Stimulated activated CD8-positive, alpha-beta memory T cell treated with anti-CD3 and anti-CD28 coated beads, Interleukin-15, amount 100 ng/mL, for 4 hours (primary cell): ENCODE measurements at places on chromosomes 16 and 17.

GRCh38 chr16:26161461-26162180 lies 469.9 kb downstream of the HS3ST4 start:
- no peak for DNase-seq

GRCh38 chr17:58265271-58265670 lies 15.5 kb downstream of the MPO start:
- no peak for DNase-seq

- no peak for DNase-seq
These were observed 5.6 kb upstream of the CCL2 start for GRCh38 chr17:34249478-34249877.

DNA sequence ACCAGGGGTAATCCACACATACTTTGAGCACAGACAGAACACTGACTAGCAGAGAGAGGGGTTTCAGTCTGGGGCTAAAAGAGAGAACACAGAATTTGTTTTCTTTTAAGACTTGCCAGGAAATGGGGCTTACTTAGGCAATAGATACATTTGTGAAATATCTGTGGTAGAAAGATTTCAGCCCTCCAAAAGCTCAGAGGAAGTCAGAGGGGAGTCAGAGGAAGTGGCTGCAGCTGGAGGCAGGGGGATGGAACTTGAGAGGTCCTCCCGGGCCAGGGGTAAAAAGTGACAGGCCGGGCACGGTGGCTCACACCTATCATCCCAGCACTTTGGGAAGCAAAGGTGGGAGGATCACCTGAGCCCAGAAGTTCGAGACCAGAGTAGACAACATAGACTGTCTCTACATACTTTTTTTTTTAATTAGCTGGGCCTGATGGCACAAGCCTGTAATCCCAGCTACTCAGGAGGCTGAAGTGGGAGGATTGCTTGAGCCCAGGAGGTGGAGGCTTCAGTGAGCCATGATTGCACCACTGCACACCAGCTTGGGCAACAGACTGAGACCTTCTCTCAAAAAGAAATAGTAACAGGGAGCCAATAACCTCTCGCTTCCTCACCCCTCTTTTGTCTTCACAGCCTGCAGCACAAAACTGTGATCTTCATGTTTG lies 49.9 kb downstream of the NLRC5 start:
- no peak for DNase-seq

DNA sequence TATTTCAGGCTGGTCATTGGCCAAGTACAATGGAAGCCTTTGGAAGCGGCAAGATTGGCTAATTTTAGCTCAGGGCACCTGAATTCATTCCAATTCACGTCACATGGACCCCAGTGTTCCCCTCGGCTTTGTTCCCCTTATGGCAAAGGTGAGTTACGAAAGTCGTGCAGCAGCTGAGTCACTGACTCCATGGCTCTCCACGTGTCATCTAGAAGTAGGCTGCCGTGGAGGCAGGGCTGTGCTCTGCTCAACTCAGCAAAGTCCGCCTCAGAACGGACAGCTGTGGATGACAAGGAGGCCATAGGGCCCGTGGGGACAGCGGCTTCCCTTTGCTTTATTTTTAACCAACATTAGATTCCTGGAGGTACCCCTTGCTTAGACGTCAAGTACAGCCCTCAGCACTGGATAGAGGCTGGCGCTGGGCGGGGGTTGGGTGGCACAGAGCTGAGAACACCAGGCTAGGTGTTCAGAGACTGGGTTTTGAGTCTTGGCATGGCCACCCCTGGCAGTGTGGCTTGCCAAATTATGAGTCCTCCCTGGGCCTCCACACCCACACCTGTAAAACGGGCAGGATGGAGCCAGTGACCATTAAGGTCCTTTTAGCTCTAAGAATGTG lies 23.6 kb downstream of the ADAD2 start:
- no peak for DNase-seq

- DNase-seq, result peak; percentile 82
These were observed at the start of gene TSR1 for GRCh38 chr17:2336215-2336851. TSS of gene TSR1 (minus strand) at chr17:2336457. CDS start at chr17:2336427, 30 bp downstream.

- DNase-seq, result no peak
These were observed 1.0 kb downstream of the TACO1 start for GRCh38 chr17:63601439-63602371.

GRCh38 chr16:89268987-89269735 lies 51.7 kb downstream of the ZNF778 start:
- DNase-seq, result no peak

GRCh38 chr16:11913425-11914079 lies 2.2 kb downstream of the GSPT1 start:
- DNase-seq, result peak; percentile 5

- no peak for DNase-seq
These were observed 821 bp upstream of the GFAP start for GRCh38 chr17:44915862-44916780.

DNA sequence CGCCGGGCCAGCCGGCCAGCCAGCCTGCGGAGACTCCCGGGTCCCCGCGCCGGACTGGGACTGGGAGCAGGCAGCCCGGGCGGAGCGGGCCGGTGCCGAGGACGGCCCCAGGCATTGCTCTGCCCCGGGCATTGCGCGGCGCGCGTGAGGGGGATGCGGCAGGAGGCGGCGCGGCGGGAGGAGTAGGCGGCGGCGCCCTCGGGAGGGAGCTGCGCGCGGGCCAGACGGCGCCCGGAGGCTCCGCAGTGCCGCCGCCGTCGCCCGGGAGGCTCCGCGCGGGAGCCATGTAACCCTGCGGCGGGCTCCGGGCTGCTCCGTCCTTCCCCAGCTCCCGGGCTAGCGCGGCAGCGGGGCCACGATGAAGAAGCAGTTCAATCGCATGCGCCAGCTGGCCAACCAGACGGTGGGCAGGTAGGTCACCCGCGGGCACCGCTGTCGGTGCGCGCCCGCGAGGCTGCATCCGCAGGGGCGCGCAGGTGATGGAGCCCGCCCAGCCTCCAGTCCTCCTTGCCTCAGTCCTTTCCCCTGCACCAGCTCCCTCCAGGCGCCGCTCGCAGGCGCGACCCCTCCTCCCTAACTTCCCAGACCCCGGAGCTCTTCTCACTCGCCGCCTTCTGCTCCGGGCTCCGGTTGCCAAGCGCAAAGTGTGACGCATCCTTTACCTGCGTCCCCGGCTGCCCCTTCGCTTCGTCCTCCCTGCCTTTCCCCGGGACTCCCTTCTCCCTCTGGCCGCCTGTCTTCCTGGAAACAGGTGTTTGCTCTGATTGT lies at the start of gene ARHGAP44:
ARHGAP44 (plus strand) TSS at position 18 of the 768 bp plus-strand sequence; CDS start at position 359, 341 bp downstream.
- DNase-seq, result no peak

DNA sequence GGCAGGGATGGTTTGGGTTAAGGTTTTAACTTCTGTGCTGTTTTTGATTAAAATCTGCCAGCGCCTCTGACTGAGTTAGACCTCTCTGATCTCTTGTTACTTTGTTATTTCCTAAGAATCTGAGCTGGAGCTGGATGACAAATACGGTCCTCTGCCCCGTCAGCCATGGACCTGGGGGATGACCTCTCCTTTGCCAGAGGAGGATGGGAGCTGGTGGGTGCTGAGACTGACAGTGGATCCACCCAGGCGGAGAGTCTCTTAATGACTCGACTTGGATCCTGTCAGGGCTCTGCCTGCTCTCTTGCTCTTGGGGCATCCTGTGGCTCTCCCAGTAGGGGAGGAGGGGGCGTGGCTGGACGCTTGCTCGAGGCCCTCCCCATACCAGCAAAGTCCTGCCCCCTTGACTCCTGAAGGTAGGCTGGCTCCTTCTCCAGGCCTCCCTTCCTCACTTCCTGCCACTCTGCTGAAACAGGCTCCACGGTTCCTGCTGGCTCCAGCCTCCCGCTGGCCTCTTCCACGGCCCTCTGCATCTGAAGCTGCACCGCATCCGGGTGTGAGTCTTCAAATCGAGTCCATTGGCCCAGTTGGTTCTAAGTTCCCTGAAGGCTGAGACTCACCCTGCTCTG lies 24.8 kb upstream of the MAP3K14 start:
- no peak for DNase-seq

- DNase-seq, result no peak
These were observed 4.3 kb upstream of the TLCD2 start for GRCh38 chr17:1714427-1714979.
